Cardiac muscle cell (in vitro differentiated cells and primary cell): ENCODE measurements at places on chromosomes 2 and 18. TPM values are rescaled to one million over a fixed set of nuclear protein-coding genes. Genes with fewer than 3 reads are reported as not detected.

Gene MC2R
- not detected in 2 replicates for polyA plus RNA-seq

Gene SLC5A7
- 0.69 TPM in 1 of 2 replicates, not detected in the other for polyA plus RNA-seq

- no peak for DNase-seq
- no peaks in the 10 kb centered on the region for H3K36me3 ChIP-seq
- H3K27ac ChIP-seq = no peak overlapping the region
- H3K27me3 ChIP-seq = no peaks in the 10 kb centered on the region
Observed at GRCh38 chr18:10315522-10315921, 138.9 kb upstream of the APCDD1 start.

GRCh38 chr2:133733901-133734255 lies 165.6 kb upstream of the NCKAP5 start:
- no peak overlapping the region for H3K27ac ChIP-seq
- peak; percentile 34 for DNase-seq
- H3K36me3 ChIP-seq = no peaks in the 10 kb centered on the region
- H3K4me3 ChIP-seq = no peak overlapping the region
- no peaks in the 10 kb centered on the region for H3K4me1 ChIP-seq
